ENCODE measurements at places on chromosomes 5 and 9.
A peak's percentile ranks its signal among the peaks of the same experiment; 100 is the strongest.

DNA sequence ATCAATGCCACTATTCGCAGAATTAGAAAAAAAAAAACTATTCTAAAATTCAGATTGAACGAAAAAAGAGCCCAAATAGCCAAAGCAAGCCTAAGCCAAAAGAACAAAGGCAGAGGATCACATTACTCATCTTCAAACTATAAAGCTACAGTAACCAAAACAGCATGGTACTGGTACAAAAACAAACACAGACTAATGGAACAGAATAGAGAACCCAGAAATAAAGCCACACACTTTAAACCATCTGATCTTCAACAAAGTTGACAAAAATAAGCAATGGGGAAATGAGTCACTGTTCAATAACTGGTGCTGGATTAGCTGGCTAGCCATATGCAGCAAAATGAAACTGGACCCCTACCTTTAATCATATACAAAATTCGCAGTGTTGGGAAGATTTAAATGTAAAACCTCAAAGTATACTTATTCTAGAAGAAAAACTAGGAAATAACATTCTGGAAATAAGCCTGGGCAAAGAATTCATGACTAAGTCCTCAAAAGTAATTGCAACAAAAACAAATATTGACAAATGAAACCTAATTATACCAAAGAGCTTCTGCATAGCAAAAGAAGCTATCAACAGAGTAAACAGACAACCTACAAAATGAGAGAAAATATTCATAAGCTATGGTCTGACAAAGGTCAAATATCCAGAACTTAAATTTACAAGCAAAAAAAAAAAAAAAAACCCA is 153.7 kb downstream of the NDUFS4 start:
- DNase-seq, result no peak

- DNase-seq, result no peak
These were observed 142.9 kb upstream of the MSX2 start for GRCh38 chr5:174581479-174581878.

DNA sequence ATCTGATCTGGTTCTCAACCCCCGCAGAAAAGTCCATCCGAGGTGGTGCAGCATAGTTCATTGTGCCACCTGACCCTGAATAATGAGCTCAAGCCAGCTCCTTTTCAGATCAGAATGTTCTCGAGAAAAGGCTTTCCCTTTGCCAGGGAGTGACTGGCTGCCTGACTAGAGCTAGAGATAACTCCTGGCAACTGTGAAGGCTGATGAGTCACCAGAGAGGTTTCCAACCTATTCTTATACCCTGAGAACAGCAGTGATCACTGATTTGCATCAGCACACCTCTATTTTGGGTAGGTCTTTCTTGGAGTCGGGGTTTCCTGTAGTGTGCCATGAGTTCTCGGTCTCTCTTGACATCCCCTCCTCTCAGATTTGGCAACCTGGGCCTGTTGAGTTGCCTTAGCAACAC is 127.9 kb downstream of the PIK3R1 start:
- DNase-seq, result peak; percentile 74

- no peak for DNase-seq
These were observed 132.5 kb downstream of the MVB12B start for GRCh38 chr9:126459126-126459525.

- no peak for DNase-seq
These were observed 94.2 kb upstream of the COL5A1 start for GRCh38 chr9:134547161-134548100.

DNA sequence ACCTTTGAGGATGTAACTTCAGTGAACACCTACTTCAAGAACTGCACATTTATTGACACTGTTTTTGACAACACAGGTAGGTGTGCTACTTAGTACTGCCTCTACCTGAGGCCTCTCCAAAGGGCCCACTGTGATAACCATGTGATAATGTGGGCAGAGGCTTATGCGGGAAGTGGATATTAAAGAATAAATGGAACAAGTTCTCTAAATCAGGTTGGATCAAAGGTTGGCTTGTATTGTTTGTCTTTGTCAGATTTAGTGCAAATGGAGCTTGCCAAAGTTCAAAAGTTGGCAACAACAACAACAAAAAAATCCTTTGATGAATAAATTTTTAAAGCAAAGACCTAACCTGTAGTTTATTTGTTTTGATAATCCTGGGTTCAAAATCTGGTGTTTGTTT is 104.2 kb upstream of the IQGAP2 start:
- DNase-seq, result no peak

GRCh38 chr5:143008809-143009521 is 238.8 kb downstream of the ARHGAP26 start:
- DNase-seq, result peak; percentile 94

DNA sequence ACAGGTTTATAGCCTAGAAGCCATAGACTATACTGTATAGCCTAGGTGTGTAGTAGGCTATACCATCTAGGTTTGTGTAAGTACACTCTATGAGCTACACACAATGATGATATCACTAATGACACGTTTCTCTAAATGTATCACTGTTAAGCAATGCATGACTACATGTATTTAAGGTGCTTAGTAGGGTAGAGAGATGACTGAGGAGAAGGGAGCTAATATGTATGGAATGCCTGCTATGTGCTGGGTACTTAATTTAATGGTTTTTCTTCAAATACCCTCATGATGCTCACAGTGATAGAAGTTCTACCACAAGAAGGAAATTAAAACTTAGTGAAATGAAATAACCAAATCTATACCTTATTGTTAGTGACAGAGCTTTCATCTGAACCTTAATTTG is 1785.5 kb downstream of the EFNA5 start:
- DNase-seq, result no peak

- DNase-seq, result no peak
These were observed at the start of gene SHOC1 for GRCh38 chr9:111794835-111795556. SHOC1 (minus strand) TSS chr9:111794937; CDS start chr9:111791418, 3,519 bp downstream.

DNA sequence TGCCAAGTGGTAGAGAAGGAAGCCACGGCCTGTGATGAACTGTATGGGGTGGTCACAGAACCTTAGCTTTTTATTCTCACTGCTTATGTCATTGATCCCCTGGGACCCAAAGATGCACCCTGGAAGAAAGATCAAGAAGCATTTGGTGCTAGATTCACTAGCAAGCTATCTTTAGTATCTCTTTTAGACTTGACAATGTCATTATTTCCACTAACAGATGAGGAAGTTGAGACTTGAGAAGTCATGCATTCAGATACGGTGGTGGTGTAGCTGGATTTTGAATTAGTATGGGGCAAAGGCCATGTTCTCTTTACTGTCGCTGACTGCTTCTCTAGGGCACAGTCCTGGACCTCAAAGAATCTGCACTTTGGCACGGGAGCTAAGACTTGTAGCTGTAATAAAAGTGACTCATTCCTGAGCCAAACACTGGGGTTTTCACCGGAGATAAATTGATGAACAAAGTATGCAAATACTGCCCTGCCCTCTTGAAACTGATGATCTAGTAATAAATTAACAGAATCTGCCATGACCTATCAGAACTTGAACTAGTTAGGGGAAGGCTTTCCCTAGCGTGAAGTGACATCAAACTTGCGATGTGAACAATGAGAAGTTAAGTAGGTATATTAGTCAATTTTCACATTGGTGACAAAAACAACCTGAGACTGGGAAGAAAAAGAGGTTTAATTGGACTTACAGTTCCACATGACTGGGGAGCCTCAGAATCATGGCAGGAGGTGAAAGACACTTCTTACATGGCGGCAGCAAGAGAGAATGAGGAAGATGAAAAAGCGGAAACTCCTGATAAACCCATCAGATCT is 5.4 kb downstream of the GDA start:
- DNase-seq, result no peak

DNA sequence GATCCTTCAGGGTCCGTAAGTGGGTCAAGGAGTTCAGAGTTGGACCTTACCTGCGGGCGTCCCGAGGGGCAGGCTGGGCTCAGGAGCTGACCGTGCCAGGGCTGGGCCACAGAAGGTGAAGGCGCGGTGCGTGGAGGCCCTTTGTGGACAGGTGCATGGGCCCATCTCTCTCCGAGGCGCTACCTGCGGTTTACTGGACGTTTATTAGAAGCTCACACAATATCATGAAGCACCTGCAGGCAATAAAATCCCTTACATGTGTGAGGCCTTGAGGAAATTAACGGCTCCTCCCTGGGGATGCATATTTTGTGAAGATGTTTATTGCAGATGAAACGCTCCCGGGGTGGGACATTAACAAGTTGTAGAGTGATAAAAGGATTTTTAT is 79.8 kb upstream of the LMX1B start:
- no peak for DNase-seq

- DNase-seq, result no peak
These were observed 18.7 kb upstream of the ITGA1 start for GRCh38 chr5:52769061-52769460.

DNA sequence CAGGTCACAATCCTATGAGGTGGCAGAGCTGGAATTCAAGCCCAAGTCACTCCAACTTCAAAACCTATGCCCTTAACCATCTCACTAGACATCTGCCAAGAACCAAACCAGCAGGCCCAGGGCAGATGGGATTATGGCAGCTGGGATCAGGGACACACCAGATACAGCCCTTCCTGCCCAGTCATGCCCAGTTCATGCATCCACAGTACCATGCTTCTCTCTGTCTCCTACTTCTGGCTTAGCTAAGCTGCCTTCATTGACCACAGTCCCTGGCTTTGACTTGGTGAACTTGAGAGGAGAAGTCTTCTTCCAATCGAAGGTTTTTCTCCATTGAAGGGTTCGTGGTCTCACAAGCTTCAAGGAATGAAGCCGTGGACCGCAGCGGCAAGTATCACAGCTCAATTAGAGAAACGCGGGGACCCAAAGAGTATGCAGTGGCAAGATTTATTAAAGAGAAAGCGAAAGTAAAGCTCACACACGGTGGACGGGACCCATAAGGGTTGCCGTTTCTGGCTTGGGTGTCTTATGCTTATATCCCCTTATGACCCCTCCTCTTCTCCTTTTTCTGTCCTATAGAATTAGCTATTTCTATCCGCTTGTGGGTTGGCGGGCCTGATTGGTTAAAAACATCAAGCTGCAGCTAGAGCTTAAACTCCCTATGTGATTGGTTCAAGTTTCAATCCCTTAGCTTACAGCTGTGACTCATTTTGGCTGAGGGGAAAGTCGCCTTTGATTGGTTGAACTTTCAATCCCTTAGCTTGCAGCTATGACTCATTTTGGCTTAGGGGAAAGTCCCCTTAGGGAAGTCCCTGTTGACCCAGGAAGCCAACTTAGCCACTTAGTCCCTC is 101.2 kb downstream of the TRIM36 start:
- DNase-seq, result peak; percentile 57

DNA sequence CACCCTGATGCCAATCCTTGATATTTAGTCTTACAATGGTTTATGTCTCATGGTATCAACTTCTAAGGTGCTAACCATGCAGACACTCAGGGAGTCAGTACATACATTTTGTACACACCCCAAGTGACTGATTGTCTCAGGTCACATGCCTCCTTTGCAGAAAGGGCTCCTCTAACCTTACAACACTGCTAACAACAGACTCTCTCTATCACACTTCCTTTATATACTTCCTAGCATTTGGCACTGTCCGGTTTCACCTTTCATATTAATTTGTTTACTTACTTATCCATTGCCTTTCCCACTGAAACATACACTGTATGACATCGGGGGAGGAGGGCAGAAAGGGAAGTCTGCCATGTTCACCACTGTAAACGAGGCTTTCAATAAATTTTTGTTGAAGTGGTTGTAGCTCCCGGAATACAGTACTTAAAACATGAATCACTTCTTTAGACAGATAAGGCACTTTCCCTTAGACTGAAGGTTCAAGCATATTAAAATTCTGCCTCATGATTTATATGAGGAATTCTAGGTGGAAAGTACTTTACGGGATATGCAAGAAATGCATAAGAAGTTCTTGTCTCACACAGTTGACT is 20.6 kb downstream of the EMB start:
- DNase-seq, result peak; percentile 17

DNA sequence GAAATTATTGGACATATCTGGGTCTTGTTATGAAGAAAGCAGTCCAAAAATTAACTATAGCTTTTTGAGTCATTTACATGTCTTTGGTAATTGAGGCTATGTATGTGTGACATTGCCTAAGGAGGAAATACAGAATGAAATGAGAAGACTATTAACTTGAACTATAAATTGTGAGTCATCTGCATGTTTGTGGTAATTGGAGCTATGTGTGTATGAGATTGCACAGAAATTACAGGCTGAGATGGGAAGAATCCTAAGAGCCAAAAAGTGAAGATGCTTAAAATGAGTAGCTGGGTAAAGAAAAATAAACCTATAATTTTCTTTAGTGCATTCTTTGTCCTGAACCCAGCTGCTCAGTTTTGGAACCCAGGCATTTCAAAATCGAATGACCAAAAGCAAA is 747.6 kb upstream of the EDIL3 start:
- peak; percentile 56 for DNase-seq

DNA sequence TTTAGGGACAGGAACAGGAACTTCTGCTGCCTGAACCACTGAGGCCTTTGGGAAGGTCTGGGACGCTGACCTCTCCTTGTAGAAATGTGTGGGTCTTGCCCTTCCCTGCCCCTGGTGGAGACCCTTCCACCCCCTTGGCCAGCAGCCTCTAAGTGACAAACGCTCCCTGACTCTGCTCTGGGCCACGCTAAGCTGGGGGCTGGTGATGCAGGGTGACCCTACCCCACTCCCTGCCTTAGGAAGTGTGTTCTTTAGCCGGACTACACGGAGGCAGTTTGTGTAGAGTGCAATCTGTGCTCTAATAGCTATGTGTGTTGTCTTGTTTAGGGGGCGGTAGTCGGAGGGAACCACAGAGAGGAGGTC is 123.0 kb downstream of the COL23A1 start:
- no peak for DNase-seq

DNA sequence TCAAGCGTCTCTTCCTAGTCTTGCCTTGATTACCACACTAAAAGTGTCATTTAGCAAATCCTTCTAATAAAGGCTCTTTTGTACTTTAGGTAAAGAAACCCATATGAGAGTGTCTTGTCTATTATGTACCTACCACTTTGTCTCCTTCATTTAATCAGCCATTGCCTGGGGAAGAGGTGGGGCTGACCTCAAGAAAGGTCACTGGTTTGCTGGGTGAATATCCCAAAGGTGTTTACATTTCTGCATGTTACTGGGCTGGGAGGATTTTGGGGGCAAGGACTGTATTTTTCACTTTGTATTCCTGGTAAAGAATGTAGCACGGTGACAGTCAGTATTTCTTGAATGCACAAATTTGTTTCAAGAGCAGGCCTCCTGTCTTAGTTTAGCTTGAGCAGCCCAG is 11.9 kb upstream of the RPS23 start:
- DNase-seq, result no peak

DNA sequence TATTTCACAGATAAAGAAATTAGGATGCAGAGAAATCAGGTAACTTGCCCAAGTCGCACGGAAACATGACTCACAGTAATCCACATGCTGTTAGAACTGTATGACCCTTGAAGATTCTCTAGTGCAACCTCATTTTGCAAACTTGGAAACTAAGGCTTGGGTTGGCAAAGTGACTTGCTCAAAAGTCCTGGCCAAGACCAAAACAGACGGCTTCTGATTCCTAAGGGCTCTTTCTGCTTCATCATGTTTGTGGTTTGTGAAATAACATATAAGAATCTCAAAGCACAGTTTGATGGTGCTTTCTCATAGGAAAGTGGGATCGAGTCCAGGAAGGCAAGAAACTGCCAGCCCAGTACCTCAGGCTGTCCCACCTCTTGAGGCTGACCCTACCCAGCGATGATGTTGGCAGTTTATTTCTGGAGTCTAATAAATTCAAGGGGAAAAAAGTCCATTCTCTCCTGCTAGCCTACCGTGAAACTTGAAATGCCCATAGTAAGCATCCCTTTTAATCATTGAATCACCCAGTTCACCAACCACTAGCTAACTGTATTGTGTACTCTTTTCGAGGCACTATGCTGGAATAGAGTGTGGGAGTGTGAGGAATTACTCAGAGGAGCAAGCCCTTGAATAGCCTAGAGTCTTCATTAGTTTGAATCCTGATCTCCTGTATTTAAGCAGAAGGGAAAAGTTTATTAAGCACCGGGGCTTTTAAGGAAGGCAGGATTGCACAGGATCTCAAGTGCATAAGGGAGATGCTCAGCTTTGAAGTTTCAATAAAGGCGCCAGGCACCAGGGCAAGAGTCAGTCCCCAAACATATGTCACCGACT is 14.1 kb downstream of the CAPSL start:
- DNase-seq, result peak; percentile 25

Measured in mesenchymal stem cell (in vitro differentiated cells and primary cell).